ENCODE measurements at places on chromosomes 5 and 9. TPM values are rescaled to one million over a fixed set of nuclear protein-coding genes. Genes with fewer than 3 reads are reported as not detected.

- no peak for DNase-seq
Measured at GRCh38 chr9:109953300-109953699, 173.3 kb downstream of the PALM2AKAP2 start.

DNA sequence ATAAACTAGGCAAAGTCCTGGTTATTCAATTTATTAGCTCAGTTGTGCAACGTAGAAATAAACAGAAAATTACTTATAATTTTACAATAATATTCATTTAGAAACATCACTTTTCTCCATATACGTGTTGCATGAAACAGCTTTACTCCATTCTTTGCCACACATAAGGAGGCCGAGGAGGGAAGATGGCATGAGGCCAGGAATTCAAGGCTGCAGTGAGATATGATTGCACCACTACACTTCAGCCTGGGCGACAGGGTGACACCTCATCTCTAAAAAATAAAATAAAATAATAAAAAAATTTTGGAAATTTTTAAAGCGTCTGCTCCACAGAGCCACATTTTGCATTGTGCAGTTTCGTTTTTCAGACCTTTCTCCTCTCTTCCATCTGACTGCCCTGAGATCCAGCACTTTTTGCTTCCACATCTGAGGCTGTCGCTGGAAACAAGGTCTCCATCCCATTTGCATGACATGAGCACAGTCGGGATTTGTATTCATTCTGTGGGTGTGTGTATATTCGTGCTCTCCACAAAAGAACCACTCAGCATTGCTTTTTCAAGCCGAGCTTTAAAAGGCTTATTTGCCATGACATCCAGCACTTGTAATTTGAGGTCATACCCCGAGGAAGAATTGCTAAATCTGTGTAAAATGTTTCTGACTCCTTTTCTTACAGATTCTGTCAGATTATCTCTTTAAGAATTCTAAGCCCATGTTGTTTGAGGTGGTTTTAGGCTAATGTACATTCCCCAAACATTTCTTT is 98.6 kb upstream of the MSX2 start:
- DNase-seq: no peak

DNA sequence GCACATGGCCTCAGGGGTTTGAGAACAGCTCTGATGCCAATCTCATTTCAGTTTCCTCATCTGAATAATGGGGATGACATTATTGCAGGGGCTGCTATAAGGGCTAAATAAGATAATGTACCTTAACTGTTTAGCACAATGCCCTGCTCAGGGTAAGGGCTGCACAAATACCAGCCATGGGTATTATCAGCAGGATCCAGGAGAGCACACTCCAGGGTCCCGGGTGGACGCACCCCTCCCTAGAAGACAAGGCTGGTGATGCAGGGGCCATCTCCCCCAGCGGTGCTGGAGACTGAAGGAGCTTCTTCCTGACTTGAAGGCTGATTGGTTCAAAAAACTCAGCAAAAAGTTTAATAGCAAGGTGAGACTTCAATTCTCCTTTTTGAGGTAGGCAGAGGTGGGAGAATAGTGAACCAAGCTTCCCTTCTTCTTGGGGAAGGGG is 2.7 kb upstream of the CXXC5 start:
- DNase-seq: no peak

DNA sequence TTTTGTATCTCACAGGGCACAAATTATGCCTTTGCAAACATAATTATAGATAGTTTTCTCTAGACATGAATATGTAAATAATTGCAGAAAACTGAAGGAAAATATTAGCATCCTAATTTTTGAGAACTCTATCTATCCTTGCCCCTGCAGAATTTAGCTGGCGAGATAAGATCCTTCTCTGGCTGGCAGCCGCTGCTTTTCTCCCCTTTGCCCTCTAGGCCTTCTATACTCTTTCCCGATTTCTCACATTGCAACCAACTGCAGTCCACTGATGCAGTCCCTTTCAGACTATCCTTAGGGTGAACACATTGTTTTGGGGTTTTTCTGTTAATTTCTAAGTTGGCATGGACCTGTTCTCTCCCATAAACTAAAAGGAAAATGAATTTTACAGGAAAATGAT is 91.3 kb downstream of the CD180 start:
- DNase-seq: no peak

DNA sequence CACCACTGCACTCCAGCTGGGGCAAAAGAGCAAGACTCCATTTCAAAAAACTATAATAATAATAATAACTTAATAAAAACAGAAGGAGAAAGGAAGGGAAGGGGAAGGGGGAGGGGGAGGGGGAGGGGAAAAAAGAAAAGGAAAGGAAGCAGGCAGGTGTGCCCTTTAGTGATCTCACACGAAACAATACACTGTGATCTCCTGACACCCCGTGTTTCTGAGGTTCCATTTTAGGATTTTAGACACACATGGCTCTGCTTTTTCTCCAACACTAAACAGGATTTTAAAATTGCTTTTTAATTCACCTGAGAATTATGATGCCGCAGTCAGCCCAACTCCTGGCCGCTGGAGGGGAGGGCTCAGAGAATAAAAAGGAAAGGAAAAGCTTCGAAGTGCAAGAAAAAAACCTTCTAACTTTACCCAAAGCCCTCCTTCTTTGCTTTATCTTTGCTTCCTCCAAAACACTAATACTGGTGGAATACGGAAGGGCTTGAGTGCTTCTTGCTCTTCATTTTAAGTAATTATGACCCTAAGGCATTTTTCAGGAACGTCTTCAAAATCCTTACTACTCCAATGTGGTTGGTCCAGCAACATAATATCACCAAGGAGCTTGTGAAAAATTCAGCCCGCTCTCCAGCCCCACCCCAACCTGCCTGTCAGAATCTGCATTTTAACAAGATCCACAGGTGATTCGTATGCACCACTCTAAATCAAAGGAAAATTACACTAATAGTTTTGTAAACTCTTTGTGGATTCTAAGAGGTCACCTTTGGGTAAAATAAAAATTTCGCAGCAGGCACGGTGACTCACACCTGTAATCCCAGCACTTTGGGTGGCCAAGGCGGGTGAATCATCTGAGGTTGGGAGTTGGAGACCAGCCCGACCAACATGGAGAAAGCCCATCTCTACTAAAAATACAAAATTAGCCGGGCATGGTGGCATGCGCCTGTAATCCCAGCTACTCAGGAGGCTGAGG is 66.0 kb downstream of the MYO10 start:
- DNase-seq: no peak

GRCh38 chr5:94316916-94317838 is 301.2 kb downstream of the KIAA0825 start:
- no peak for DNase-seq

GRCh38 chr5:8892926-8893325 is 652.9 kb downstream of the SEMA5A start:
- no peak for DNase-seq

DNA sequence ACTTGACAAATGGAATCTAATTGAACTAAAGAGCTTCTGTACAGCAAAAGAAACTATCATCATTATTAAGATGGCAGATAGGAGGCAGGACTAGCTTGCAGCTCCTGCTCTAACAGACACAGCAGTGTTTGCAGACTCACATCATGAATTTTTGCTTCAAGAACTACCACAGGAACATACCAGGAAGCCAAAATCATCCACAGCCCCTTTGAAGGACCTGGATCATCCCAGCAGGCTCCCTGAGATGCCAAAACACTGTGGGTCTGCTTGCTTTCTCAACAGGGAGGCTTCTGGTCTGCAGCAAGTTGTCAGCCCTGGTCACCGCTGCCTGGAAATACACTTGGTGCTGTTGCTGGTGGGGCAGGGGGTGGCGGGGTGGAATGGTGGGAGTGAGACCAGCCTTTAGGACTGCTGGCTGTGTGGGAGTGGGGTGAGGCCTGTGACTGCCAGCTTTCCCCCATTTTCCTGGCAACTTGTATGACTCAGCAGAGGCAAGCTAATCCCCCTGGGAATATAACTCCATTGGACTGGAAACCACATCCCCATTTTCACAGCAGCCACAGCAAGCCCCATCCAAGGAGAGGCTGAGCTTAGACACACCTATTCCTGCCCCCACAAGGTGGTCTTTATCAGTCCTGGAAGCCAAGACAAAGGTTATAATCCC is 533.8 kb upstream of the CYLC2 start:
- no peak for DNase-seq

DNA sequence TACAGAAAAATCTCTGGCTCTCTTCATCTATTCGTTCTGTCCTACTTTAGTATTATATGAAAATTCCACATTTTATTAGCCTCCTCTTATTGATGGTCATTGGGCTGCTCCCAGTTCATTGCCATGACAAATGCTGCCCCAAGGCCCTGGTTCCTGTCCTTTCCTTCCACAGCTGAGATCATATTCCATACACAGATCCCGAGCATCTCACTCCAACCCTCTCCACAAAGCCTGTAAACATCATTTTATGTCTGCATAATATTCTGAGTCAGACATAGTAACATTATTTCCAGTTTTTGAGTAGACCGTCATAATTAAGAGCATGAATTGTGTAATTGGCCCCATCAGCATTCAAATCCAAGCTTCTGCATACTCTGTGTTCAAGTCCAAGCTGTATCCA is 86.3 kb downstream of the MVB12B start:
- no peak for DNase-seq

- DNase-seq: no peak
Measured at GRCh38 chr9:33354651-33355211, 47.6 kb downstream of the AQP7 start.

- no peak for DNase-seq
Measured at GRCh38 chr5:181059297-181060230, 19.5 kb downstream of the BTNL9 start.

DNA sequence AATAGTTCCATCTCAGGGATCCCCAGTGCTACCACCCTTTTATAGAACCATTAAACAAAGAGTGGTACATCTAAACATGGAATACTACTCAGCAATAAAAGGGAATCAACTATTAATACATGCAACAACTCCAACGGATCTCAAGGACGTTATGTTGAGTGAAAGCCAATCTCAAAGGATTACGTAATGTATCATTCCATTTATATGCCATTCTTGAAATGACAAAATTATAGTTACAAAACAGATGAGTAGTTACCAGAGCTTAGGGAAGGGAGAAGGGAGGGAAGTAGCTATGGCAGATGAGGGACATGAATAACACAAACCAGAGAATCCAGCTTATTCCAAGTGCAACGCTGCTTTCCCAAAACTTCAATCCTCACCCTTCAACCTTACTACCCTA is 69.5 kb downstream of the ACTL7B start:
- no peak for DNase-seq

DNA sequence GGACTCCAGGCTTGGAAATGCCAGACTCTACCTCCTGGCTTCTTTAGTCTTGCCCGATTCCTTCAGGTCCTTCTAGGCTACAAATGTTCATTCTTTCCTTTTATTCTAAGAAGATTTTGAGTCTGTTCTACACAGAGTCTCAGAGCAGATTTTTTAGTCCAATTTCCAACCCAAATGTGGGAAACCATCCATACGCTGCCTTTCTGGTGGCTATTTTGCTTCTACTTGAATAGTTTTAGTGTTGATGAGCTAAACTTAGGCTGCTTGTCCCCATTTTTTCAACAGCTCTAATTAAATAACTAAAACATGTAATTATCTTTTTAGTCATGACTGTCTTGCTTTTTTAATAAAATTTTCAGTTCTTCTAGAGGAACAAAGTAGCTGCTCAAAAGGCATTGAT is 112.4 kb upstream of the KLF9 start:
- no peak for DNase-seq

GRCh38 chr9:38182321-38182720 is 113.3 kb upstream of the SHB start:
- DNase-seq: no peak

DNA sequence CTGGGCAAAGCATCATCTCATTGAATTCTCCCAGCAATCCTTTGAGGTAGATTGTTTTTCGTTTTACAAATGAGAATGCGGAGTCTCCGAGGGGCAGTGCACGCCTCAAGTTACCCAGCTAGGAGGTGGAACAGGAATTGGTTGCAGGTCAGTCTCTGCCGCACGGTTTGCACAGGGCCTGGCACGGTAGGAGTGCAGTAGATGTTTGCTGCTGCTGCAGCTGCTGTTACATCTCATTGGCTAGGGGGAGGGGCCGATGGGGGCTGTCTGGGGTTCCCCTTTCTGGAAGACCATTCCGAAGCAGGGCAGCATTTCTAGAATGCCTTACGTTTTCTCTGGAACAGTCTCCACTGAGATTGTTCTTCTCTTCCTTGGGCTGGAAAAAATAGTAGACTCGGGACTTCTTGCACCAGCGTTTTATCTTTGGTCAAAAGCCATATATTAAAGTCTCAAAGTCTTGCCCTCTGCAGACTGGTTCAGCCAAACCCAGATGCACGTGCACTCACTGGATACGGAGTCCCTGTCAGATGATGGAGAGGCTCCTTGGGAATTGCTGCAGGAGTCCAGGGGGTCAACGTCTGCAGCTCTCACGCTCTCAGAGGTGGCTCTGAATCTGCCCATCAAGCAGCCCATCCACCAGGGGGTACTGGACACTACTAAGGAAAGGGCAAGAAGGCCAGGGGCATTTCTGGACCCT is 1.2 kb downstream of the USP20 start:
- peak; percentile 57 for DNase-seq

DNA sequence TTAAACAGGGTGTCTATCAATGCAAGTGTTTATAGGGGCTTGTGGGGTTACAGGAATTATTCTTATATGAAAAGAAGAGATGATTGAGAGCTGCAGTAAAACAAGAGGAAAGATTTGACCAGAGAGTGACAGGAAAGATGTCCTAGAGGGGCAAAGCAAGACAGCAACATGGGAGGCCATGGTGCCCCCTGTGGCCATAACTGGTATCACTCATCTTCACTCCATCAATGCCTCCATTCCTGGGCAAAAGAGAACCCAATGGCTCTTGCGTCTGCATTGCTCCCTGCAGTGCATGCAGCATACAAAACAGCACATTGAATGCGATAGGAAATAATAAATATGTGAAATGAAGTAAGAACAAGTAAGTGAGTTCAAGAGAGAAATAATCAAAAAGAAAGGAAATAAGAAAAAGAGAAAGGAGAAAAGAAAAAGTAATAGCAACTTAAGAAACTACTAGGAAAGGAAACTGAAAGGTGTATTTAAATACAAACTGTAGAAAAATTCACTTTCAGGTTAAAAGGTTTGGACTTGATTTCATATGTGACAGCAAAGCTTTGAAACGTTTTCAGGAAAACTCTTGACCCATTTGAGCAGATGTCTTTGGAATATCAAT is 206.6 kb downstream of the SEMA5A start:
- no peak for DNase-seq

DOK3 gene
- 2.0 TPM for total RNA-seq

PCDH12 gene
- total RNA-seq: not detected

SPATA6L gene
- 5.2 TPM for total RNA-seq

IL11RA gene
- 174 TPM for total RNA-seq

TAS2R1 gene
- not detected for total RNA-seq

RAD17 gene
- 23.1 TPM for total RNA-seq

All from T-cell (primary cell).